H7 (cell line): ENCODE measurements at places on chromosomes 2 and 18.

GRCh38 chr18:42707080-42707479 is 408.4 kb downstream of the RIT2 start:
- no peak for DNase-seq

- no peak for DNase-seq
Measured at GRCh38 chr2:121135168-121135853, 149.7 kb downstream of the TFCP2L1 start.

GRCh38 chr2:29583104-29583503 is 338.3 kb downstream of the ALK start:
- DNase-seq, result no peak

DNA sequence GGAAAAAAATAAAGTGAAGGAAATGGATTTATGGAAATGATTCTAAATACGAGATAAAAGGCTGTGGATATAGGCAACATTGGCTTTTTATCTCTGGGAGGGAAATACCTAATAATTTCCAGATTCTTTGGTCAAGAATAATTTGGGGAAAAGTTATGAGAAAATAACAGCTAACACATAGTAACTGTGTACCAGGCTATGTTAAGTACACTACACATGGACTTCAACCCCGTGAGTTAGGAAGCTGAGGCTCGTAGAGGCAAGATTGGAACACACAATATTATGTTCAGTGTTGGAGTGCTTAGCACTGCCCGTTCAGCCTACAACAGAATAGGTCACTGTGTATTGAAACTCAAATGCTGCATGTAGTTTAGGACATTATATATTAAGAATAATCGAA is 34.3 kb upstream of the GPD2 start:
- no peak for DNase-seq

DNA sequence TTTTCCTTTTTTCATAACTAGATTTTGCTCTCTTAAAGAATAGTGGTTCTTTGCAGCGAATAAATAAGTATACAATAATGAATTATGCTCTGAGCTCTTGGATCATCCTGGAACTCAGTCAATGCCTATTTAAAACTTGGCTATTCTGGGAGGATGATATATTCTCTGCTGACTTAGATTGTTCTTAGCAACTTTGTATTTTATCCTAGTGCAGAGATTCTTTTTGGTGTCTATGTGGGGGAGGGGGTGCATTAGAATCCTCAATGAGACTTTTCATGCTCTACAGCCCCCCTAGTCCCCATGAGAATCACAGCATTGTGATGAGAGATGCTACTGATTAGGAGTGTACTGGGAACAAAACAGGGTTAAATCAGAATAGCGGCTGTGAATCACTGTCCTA is 8.8 kb upstream of the FAM98A start:
- no peak for DNase-seq
